Effector CD4-positive, alpha-beta T cell (primary cell): ENCODE measurements at places on chromosomes 11 and 22.

- no peak for DNase-seq
Observed at GRCh38 chr11:115629456-115630015, 125.3 kb upstream of the CADM1 start.

DNA sequence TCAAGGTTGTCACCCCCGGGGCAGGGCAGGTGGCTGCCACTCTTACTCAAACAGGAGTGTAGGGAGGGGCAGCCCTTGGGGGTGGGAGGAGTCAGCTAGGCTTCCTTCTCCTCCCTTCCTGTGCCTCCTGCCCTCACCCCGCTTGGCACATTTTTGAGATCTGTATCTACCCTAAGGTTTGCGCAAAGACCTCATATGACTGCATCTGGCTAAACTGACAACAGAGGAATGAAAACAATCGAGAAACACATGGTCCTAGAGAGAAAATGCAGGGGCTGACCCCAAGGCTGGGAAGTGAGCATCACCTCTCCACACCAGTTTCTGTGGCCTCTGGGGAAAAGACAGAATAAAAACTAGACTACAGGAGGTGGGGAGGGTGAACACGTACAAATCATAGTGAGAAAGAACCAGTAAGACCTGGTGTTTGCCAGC is 28.1 kb downstream of the IGSF9B start:
- DNase-seq = peak; percentile 30

GRCh38 chr11:62603776-62604299 is 2.2 kb upstream of the MTA2 start:
- DNase-seq = no peak

DNA sequence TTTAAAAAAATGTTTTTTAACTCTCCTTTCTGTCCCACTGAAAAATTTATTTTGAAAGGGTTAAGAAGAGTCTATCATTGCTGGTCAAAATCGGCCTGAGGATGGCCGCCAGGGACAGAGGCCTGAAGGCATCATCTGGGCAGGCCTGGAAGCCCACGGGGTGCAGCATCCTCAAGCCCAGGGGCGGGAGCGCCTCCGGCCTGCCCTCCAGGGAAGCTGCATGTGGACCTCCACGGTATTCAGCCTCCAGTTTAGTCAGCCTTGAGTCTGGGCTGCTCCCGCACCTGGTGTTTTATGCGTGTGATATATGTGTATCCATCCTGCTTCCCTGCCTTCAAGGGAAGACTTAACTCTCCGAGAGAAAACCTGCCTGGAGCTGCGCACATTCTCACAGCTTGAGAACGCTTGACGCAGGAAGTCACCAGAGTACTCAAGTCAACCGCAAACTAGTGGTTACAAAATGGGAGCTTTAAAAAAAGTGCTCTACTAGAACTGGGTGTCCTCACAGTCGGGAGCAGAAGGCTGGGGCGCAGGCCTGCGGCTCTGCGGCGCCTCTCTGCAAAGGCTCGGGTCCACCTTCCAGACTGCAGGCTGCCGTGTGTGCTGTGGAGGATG is 13.6 kb upstream of the BID start:
- no peak for DNase-seq

DNA sequence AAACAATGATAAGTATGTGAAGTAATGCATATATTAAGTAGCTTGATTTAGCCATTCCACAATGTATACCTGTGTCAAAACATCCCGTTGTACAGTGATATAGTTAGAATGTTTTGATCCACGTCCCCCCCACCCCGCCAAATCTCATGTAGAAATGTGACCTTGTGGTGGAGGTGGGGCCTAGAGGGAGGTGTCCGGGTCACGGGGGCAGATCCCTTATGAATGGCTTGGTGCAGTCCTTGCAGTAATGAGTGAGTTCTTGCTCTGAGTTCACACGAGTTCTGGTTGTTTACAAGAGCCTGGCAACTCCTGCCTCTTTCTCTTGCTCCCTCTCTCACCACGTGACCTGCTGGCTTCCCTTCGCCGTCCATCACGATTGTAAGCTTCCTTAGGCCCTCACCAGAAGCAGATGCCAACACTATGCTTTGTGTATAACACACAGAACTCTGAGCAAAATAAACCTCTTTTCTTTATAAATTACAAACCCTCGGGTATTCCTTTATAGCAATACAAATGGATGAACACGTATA is 41.6 kb downstream of the FANCF start:
- no peak for DNase-seq

DNA sequence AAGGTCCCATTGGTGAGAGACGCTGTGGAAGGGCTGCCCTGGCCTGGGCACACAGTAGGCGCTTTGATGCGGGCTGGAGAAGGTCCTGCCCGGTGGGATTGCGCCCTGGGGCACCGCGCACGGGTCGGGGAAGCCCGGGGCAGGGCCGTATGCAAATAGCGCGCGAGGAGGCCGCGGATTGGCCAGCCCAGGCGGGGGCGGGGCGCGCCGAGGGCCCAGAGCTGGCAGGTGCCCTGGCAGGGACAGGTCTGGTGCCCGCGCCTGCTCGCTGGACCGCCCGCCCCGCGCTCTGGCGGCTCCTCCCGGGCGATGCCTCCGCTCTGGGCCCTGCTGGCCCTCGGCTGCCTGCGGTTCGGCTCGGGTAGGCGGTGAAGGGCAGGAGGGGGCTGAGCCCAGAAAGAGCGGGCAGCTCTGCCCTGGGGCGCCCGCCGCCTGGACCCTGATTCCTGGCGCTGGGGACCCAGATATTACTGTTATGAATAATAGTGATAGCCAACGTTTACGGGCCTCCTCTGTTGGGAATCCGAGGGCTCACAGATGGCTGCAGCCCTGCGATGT is at the start of gene UPK3A:
Gene UPK3A (plus strand): TSS at position 245 of the 558 bp plus-strand sequence. CDS start 65 bp downstream, at position 310.
- peak; percentile 47 for DNase-seq
